NK-92 treated with Interleukin-12 subunit alpha and Interleukin-12 subunit beta, amount 100 ng/mL, for 24 hours (cell line): ENCODE measurements at places on chromosomes 16 and 17.

- DNase-seq: no peak
Observed at GRCh38 chr17:38984666-38985065, 17.5 kb upstream of the FBXO47 start.

GRCh38 chr16:23896832-23897821, 61.3 kb downstream of the PRKCB start:
- DNase-seq: no peak

- DNase-seq: no peak
Observed at GRCh38 chr16:22023505-22023904, 15.6 kb downstream of the MOSMO start.

GRCh38 chr17:10130677-10131076, 67.7 kb downstream of the GAS7 start:
- no peak for DNase-seq

DNA sequence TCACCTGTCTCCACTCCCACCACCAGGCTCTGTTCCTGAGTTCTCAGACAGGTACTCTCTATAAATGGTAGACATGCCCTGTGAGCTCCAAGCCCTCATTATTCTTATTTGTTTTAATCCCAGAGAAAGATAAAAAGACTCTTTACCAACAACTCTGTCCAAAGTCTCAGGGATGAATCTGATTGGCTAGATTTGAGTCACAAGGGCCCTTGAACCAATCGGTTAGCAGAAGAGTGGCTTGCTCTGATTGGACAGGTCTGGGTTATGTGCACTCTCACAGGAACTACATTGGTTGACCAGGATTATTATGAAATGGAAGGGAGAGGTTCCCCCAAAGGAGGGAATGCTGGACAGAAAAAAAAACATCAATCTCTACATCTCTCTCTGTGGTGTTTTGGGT, 7.5 kb downstream of the COTL1 start:
- DNase-seq: no peak

- DNase-seq: no peak
Observed at GRCh38 chr17:76914937-76915336, 46.7 kb downstream of the MGAT5B start.

DNA sequence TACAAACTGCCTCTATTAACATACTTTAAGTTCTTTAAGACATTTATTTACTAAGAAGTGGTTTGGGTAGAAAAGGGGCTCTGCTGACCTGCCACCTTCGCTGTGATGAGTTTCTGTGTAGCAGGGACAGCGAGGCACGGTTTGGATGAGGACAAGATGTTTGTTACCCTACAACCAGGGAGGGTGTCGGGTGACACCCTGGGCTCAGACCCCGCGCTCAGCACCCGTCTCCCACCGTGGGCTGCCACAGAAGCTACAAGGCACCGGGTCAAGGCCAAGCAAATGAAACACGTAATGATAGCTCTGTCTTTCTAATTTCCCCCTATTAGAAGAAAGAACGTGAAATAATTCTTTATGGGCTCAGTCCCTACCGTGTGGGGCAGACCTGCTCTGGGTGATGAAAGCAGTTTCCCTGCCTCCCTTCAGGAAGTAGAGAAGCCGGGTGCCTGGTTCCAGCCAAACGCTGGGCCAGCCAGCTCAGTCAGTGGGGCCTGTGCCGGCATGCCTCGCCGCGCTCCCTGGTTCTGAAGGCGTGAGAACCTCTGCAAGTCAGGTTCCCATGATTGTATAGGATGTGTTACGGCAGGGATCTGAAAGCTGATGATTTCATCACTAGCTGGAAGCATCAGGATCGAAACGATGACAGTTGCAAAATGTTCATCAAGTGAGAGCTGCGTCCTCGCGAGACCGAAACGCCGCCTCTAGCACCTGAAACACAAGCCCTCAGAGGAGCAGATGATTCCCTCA, 3.9 kb downstream of the ZNF750 start:
- no peak for DNase-seq
